ENCODE measurements at places on chromosomes 1 and 21.

- no peak for DNase-seq
Observed at GRCh38 chr21:32861866-32862265, 90.3 kb upstream of the PAXBP1 start.

DNA sequence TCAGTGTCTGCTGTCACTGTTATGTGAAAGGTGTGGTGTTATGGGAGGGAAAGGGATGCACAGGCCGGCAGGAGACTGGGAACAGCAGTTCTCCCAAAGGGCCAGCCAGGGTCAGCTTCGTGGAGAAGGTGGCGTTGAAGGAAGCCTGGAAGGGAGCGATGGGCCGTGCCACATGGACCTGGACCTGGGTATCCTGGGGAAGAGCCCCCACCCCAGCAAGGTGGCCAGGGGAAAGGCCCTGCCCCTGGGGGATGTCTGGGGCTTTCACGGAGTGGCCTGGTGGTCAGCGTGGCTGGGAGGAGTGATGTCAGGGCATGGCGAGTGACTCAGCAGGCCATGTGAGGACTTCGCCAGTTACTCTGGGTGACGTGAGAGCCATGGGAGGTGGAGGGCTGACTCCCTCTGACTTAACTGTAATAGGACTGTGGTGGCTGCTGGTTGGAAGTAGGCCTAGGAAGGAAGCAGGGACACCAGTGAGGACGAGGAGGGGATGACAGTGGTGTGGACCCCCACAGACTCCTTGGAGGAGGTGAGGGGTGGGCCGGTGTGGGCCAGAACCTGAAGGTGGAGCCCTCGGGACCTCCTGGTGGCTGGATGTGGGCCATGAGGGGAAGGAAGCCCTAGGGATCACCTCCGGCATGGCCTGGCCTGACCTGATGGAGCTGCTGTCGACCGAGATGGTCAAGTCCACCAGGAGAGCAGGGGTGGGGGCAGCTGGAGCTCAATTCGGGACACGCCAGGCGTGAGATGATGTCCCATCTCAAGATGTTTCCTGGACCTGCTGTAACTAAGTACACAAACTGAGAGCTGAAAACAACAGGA is 54.5 kb downstream of the BACE2 start:
- DNase-seq: no peak

GRCh38 chr1:229461032-229461668 is 27.3 kb upstream of the ACTA1 start:
- no peak for DNase-seq

- no peak for DNase-seq
Observed at GRCh38 chr1:192524223-192524622, 51.4 kb upstream of the RGS1 start.

DNA sequence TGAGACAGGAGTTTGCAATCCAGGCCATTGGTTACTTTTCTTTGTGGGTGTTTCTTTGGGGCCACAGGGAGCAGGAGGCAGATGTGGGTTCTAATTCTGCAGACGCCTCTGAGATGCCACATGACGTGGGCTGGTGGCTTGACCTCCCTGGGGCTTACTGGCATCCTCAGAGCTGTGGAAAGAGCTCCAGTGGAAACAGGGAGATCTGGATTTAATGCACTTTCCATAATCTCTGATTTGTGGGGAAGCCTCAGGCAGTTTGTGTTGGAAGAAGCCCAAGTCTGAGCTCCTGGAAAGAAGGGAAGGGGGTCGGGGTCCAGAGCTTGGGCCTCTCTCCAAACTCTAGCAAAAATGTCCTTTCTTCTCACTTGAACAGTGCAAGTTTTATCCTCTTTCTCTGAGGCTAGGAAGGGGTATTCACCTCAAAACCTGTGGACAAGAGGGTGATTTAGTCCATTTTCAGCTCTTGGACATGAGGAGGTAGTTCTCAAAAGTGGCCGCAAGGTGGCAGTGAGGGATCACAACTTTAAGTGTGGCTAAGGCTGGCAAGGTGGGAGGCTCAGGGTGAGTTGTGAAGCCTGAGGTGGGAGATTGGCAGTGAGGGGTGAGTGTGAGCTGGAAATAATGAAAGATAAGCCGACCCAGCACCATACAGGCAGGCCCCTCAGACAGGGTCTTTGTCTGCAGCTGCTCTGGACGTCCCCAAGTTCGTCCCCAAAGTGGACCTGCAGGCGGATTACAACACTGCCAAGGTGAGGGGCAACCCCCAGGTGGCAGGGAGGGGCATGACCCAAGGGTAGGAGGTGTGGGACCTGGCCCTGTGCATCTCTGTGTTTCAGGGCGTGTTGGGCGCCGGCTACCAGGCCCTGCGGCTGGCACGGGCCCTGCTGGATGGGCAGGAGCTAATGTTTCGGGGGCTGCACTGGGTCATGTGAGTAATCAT is 9.2 kb downstream of the IKBKE start:
- peak; percentile 60 for DNase-seq

DNA sequence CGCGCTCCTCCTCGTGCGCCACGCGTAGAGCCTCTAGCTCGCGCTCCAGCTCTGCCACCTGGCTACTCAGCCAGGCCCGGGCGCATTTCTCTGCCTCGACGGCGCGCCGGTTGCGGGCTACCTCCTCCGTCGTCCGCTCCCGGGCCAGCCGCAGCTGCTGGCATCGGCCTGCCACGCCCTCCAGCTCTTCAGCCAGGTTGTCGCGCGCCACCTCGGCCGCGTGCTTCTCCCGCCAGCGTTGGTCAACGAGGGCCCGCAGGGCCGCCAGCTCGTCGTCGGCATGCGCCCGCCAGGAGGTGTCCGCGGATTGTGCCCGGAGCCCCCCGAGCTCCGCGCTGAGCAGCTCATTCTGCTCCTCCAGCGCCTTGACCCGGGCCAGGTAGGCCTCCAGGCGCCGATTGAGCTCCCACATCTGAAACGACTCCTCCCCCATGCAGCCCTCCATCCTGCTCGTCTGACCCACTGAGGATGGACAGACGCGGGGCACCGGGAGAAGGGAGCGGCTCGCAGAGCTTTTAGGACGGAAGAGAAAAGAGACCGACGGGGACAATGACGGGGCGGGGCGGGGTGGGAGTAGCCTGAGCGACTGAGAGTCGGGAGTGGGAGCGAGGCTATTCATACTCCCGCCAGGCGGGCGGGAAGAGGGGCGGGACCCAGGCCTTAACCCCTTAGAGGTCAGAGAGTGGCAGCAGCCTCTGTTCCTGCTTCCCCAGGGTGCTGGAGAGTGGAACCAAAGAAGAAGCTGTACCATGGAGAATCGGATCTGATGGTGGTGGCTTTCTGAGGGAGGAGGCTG is at the start of gene NES:
TSS of gene NES (minus strand) at position 588 of the 796 bp plus-strand sequence. CDS start at position 445, 143 bp downstream.
- DNase-seq: no peak

DNA sequence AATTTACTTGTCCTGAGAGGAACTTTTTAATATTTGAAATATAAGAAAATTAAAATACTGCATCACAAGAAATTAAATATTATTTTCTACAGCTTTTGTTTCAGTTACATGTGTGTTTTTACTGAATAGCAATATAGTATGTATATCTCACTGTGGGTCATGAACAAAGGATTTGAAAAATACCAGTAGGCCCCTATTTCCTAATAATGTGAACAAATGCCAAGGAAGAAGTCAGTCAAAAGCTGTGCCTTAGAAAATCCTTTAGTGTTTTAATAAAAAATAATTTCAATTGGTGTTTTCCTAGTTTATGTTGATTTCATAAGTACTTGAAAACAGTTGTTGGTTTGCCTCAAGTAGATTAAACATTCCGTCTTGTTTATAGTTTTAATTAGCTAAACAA is 46.7 kb downstream of the SMYD3 start:
- no peak for DNase-seq

- no peak for DNase-seq
Observed at GRCh38 chr1:41452704-41453290, 31.7 kb downstream of the EDN2 start.

GRCh38 chr1:97901017-97901658 is 19.7 kb downstream of the DPYD start:
- DNase-seq: no peak

DNA sequence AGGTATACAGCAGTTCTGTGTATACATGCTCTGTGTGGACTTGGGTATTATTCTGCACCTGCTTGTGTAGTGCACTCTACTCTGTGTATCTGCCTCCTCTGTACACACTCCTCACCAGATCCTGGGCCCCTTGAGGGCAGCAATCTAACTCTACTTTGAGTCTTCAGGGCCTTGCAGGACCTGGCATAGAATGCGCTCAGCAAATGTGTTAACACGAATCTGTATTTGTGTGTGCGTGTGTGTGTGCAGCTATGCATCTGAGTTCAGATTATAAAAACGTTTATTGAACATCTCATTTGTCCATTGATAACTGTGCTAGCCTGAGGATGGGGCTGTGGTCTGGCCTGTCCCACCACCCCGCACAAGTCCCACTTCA is 3.9 kb upstream of the MEF2D start:
- DNase-seq: no peak

DNA sequence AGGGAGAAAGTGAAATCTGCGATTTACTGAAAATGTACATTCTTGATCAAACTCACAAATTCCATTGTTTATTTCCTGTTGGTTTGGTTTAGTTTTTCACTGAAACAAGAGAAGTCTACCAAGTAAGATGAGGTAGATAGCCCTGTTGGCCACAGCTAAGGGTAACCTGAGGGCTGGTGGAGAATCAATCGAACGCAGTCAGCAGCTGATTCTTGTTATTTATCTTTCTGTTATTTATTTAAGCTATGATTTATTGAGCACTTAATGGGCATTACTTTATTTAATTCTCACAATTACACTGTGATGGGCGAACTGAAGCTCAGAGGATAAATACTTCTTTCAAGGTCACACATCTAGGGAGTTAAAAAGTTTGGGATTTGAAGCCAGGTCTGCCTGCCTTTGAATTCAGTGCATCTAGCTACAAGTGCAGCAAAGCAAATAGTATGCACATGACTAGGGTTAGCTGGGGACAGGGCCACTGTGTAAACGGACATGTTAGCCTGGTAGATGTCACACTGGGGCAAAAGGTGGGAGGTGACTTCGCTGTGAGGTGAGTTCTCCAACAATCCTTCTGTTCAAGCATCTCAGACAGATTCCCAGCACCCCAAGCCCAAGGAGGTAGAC is 106.5 kb upstream of the GADD45A start:
- no peak for DNase-seq

DNA sequence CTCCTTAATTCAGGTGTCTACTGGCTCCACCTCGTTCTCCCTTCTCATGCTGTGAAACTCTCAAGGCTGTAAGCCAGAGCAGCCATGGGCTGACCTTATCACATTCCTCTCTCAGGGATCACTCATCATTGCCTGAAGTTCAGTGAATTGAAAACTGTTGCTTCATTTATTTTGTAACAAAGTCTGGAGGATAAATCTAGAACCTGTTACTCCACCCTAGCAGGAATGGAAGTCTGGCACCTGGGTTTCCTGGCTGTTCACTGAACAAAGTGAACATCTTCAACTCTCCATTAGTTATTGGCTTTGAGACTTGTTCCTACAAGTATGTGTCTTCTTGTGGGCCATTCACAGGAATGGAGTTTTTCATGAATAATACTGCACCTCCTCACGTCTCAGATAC is 584.1 kb downstream of the PTPRU start:
- no peak for DNase-seq

- DNase-seq: no peak
Observed at GRCh38 chr21:19590044-19590443, 1186.5 kb upstream of the TMPRSS15 start.

DNA sequence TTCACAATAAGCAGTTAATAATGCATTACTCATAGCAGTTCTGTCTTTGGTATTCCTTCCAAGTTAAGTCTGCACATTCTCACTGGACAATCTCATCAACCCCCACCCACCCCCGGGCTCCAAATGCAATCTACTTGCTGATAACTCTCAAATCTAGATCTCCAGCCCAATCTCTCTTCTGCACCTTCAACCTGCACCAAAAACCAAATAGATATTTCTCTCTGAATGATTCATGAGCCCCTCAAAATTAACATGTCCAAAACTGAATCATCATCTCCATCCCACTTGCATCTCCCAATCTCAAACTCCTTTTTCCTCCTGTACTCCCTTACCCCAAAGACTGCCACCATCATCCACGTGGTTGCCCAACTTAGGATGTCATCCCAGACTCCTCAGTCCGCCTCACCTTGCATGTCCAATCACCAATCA is 2.7 kb downstream of the DOCK7 start:
- DNase-seq: no peak

DNA sequence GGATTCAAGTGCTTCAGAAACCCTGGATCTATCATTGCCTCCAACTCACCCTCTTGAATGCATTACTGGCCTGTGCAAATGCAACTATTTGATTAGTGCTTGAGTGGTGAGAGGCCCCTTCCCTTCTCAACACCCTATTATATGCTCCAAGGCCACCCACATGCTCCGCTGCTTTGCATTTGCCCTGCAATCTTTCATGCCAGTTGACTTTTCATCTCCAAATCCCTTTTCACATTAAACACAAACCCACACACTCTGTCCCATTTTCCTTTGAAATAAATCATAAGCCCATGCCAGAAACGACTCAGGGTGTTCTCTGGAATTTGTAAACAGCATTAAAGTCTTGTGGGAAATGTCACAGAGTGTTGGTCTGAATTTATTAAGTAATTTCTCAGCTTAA is 78.9 kb upstream of the CTTNBP2NL start:
- DNase-seq: no peak

GRCh38 chr1:234629026-234629425 is 19.0 kb upstream of the IRF2BP2 start:
- DNase-seq: no peak

DNA sequence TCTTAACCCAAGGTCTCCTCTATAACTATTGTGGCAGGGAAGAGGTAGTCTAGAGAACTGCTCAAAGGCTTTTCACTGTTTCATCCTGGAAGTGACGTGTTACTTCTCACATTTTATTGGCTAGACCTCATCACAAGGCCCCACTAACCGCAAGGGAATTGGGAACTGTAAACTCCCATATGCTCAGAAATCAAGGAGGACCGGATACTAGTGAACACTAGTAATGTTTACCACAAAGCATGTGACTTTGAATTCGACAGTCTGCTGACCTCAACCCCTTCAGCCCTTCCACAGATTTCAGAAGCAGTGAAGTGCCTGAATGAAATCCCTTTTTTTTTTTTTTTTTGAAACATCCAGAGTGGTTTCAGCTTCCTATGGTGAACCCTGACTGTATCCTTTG is 3.4 kb upstream of the EEIG2 start:
- DNase-seq: no peak

DNA sequence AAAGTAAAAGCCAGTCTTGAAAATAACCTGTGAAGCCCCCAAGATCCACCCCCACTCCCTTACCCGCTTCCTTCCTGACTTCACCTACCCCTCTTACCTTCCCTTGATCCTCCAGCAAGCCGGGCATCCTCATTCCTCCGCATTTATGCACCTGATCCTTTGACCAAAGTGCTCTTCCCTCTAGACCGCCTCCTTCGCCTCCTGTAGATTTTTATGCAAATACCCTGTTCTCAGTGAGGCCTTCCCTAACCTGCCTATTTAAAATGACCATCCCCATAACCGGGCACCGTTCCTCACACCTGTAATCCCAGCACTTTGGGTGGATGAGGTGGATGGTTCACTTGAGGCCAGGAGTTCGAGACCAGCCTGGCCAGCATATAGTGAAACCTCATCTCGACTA is 1.1 kb upstream of the NENF start:
- no peak for DNase-seq

- no peak for DNase-seq
Observed at GRCh38 chr1:147605591-147605990, 64.3 kb downstream of the BCL9 start.
